ENCODE measurements at places on chromosomes 7 and 10.

GRCh38 chr7:88200789-88201188, 19.0 kb downstream of the SRI start:
- peak; percentile 89 for DNase-seq

DNA sequence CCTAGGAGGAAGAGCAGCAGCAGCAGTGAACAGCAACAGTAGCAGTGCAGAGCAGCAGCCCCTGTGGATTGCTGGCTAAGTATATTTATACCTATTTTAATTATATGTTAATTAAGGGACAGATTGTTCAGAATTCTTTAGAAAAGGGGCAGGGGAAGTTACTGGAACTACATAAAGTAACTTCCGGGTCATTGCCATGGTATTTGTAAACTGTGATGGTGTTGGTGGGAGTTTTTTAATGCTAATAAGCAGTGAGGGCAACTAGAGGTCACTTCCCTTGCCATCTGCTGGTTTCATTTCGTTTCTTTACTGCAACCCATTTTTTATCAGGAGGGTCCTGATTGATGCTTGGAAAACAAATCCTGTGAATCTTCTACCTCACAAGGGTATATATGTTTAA, 229.8 kb upstream of the PODXL start:
- DNase-seq = no peak

DNA sequence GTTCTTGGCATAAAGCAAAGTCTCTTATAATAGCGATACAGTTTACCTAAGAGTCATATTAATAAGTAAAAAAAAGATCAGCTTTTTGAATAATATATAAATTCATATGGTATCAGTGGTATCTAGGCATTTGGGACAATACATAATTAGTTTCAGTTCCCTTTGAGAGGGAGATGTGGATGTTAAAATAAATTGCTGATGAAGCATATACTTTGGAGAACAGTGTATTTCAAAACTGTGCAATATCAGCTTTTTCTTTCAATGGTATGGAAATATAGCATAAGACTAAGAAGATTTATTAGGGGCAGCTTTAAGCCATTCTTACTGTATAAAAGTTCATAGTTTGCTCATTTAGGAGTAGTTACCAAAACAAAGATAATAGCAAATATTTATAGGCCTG, 35.5 kb downstream of the MDFIC start:
- no peak for DNase-seq

- no peak for DNase-seq
Observed at GRCh38 chr7:47283497-47284131, 298.3 kb downstream of the TNS3 start.

GRCh38 chr7:47672271-47672791, 90.4 kb upstream of the TNS3 start:
- no peak for DNase-seq

DNA sequence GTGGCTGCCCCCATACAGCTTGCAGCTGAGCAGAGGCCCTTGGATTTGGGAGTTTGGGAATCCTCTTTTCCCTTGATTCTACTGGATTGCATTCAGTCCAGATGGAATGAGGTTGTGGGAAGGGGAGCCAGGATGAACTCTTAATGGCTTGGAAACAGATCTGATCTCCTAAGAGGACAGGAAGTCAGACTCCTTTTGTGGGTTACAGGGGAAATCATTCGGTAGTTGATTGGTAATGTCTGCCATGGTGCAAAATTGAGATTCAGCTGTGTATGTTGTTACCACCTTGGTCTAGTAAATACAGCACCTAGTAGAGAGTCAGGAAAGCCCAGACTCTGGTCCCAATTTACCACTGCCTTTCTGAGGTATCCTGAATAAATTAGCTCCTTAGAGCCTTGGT, 144.2 kb upstream of the TNRC18 start:
- no peak for DNase-seq

DNA sequence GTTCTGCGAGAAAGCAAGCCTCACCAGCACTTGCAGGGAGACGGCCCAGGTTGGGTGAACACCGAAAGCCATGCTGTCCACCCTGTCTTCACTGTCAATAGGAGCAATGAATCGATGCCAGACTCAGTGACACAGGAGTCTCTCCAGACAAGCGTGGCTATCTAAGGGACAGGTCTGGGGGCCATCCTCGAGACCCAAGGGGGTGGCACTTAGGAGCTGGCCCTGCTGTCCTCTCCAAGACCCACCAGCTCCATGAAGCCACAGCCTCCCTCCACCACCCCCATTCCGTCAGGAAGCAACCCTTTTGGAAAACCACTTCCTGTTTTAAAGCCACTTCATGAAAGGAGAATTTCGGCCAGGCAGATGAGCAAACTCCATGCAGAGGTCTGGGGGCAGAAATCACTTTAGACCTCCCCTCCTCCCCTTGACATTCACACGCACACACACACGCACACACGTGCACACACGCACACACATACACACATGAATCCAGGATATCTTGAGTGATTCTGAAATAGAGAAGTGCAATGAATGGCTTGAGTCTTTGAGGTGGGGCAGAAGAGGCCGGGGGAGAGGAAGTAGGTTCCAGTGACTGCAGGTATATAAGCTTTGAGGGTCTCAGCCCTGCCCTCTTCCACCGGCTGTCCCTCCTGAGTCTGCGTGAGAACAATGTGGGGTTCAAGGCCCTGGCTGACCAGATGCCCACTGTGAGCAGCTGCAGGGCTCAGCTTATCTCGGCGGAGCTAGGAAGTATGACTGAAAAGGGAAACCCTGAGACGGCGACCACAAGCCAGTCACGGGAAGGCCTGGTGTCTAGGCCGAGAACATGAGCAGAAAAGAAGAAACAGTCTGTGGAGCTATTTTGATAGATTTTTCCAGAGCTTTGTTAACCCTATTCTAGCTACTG, 25.0 kb downstream of the RGS10 start:
- no peak for DNase-seq

GRCh38 chr7:94908323-94909178, 1.2 kb downstream of the PPP1R9A start:
- DNase-seq = peak; percentile 67

DNA sequence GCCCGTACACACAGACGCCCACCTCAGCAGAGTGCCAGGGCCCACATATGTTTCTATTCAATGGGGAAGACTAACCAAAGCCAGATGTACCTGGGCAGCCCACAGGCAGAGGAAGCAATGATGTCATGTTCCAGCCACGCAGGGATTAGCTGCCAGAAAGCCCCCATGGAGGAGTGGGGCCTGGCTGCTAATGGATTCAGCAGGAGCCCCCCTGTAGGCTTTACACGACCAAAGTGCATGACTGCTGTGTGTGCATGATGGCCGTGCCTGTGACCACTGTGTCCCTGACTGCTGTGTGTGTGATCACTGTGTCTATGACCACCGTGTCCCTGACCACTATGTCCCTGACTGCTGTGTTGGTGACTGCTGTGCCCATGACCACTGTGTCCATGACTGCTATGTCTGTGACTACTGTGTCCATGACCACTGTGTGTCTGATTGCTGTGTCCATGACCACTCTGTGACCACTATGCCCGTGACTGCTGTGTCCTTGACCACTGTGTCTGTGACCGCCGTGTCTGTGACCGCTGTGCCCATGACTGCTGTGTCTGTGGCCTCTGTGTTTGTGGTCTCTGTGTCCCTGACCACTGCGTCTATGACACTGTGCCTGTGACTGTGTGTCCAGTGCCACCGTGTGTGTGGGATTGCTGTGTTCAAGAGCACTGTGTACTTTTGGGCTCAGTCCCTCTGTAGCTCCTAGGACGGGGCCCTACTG, 409.3 kb downstream of the RPS24 start:
- no peak for DNase-seq

GRCh38 chr7:142703655-142704305, 45.5 kb upstream of the PRSS1 start:
- DNase-seq = no peak

GRCh38 chr10:124020981-124021815, 72.2 kb downstream of the CHST15 start:
- DNase-seq = no peak

DNA sequence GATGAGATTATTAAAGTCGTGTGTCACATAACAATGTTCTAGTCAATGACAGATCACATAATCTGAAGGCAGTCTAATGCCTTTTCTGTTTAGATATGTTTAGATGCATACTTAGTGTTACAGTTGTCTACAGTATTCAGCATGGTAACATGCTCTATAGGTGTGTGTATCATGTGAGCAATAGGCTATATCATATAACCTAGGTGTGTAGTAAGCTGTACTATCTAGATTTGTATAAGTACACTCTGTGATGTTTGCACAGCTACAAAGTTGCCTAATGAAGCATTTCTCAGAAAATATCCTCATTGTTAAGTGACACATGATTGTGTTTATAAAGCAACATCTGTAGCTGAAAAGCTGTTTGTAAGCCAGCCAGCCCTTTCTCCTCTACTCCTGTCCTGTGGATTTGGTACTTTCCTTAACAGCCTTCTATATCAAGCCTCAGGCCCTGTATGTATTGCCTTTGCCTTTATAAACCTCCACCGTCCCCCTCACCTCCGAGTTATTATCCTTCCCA, 6.3 kb downstream of the HECTD2 start:
- no peak for DNase-seq

DNA sequence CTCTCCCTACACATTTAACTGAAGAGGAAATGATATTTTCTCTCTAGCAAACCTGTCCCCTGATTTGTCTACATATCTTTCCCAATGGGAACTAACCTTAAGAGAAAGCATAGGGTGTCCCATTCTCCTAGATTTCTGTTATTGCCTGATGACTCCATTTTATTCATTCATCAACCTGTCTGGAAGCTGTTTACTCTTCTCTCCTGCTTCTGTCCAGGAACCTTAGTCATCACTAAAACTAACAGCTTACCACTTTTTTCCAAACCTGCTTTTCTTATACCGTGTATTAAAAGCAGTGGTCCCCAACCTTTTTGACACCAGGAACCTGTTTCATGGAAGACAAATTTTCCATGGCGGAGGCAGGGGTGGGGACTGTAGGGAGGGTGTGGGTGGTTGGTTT, 473.3 kb upstream of the PCDH15 start:
- DNase-seq = no peak

DNA sequence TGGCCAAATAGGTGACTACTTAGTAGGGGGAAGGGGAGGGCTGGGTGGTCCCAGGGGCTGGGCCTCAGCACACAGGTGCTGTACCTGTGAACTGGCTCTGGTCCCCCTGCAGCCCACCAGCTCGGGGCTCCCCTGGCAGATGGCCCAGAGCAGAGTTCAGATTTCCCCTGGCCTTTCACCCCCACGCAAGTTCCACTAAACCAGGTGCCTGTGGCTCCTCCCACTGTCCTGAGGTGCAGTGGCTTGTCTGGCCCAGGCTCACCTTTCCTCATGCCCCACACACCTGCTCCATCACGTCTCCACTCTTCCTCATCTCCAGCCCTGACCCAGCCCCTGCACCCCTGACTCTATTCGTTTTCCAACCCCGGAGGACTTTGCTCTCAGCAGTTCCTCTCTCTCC, 47.3 kb upstream of the OPALIN start:
- DNase-seq = no peak

DNA sequence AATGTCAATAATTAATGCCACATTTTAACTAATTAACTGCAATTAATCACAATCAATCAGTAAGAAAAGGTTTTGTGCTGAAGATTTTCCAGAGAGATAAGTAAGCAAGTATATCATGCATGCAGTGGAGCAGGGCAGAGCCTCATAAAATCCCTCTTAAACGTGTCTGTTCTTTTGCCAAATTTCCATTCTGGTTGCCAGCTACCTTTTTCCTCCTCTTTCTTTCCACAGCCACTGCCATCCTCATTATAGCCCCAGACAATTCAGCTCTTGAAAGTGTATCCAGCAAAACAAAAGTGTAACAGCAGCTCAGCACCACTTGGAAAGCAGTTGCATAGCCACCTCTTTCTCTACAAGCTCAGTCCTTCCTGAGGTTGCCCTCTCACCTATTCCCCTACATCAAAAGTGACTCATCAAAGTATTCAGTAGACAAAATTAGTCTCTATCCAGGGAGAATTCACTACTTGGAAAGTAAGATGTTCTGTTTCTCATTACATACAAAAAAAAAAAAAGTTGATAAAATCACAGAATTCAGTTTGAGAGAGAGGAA, 26.9 kb upstream of the EPHB6 start:
- no peak for DNase-seq

DNA sequence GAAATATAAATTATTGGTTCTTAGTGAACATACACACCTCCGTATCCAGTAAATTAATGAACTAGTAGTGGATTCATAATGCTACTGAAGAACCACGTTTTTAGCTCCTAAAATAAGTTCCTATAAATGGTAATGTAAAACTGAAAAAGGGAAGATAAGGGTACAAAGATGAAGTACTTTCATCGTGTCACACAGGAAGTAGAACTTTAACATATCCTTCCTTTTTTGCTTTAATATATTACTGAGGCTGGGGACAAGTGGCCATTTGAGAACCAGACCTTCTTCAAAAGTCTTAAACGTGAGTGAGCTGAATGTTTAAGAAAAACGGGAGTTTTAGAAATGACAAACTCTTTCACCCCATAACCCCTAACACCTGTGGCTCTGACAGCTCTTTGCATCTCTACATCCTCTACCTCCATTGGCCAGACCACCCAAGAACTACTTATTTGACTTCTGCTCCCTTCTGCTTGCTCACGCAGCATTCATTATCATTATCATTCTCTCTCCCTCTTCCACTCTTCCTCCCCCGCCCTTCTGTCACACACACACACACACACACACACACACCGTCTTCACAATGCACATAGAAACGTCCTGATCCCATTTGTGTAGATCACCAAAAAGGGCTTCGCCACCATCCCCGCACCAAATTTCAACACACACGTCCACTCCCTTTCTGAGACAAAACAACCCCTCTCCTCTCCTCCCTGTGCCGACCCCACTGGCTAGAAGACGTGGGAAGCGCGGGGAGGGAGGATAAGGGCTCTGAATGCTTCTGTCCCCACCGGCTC, 677 bp downstream of the SKAP2 start:
- DNase-seq = no peak

- no peak for DNase-seq
Observed at GRCh38 chr10:82609845-82610244, 734.9 kb downstream of the NRG3 start.

DNA sequence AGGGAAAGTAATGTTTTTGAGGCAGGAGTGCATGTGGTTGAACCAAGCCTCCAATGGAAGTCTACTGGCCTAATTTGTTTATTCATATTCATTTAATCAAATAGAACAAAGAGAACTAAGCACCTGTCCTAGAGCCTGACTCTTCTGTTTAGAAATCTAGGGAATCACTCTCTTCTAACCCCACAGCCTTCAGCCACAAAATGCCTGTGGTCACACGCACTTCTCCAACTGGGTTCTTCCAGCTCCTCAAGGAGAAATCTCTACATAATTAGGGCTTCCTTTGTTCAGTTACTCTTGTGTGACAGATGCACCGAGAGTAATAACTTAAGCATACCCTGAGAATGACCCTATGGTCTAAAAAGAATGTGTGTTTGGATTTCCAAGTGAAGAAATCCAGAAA, 133.7 kb upstream of the NAMPT start:
- DNase-seq = no peak

GRCh38 chr7:3168869-3169268, 125.2 kb upstream of the CARD11 start:
- DNase-seq = no peak

Data from NCI-H1092 (cell line).